ENCODE measurements at places on chromosomes 11 and 22.

- no peak for DNase-seq
Observed at GRCh38 chr22:32058656-32059260, 15.7 kb downstream of the SLC5A1 start.

- DNase-seq: no peak
Observed at GRCh38 chr22:27513021-27513420, 288.5 kb downstream of the MN1 start.

DNA sequence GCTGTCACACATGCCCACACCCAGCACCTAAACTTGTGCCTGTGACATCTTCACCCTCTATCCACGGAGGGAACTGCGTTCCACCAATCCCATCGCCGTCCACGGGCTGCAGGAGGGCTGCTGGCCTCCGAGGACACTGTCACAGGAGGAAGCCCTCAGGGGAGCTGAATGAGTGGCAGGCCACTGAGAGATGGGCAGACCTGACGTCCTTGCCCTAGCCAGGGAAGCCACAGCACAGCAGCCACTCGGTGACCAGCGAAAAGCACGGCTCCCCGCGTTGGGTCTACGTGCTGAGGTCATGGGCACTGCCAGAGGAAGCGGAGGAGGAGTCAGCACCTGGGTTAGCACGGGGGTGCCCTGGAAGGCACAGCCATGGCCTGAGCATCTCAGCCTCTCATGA is 50.5 kb downstream of the IGSF9B start:
- DNase-seq: no peak

- peak; percentile 1 for DNase-seq
Observed at GRCh38 chr22:47161631-47162030, 399.2 kb downstream of the TBC1D22A start.

- DNase-seq: no peak
Observed at GRCh38 chr11:126267650-126268049, 1.0 kb downstream of the SRPRA start.

DNA sequence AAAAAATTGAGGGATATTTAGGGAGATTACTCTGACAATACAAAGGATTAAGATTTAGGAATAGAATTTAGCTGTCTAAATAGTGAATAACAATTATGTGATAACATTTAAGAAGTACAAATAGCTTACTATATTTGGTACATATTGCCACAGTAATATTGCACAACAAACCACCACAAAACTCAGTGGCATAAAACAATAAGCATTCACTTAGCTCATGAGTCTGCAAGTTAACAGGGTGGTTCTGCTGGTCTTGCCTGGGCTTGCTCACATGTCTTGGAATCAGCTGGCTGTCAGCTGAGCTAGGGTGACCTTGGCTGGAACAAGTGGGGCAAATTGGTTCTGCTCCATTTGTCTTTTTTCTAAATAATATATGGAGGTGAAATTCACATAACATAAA is 115.1 kb downstream of the DCDC1 start:
- no peak for DNase-seq

- no peak for DNase-seq
Observed at GRCh38 chr22:27795053-27795452, 6.5 kb downstream of the MN1 start.
